ENCODE measurements at places on chromosomes 4 and X.

DNA sequence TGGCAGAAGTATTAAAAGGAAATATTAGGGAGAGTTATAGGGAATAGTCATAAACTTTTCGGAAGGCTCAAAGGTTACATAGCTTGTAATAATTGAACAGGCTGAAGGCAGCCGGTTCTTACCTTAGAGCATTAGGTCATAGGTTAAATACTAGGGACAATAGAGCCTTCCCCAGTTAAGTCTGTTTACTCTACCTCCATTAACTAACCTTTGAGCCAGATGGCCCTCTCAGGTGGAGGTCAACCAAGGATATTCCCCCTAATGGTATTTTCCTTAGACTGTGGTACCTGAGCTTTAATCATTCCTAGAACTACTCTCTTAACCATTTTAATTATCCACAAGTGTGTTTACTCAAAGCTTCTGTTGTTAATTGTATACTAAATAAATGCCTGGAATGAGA, 920.9 kb upstream of the PABPC4L start:
- no peak for DNase-seq

DNA sequence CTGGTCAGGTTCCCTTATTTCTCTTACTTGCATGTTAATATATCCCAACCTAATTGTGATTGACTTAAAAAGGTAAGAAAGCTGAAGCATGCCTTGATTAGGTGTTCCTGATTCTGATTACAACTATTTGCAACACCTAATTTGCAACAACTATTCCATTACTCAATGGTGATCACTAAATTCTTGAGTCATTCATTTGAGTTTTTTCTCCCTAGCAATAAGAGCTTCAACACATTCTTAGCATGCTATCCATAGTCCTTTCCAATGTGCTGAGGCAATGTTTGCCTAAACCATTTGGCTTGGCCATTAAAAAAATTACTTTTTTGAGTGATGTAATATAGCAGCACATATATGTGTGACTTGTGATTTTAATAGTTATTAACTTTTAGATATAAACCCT, 851.4 kb downstream of the TRAM1L1 start:
- DNase-seq: no peak

- DNase-seq: no peak
Observed at GRCh38 chrX:78754917-78755316, 7.4 kb downstream of the LPAR4 start.

- DNase-seq: no peak
Observed at GRCh38 chr4:61319156-61319555, 119.0 kb downstream of the ADGRL3 start.

DNA sequence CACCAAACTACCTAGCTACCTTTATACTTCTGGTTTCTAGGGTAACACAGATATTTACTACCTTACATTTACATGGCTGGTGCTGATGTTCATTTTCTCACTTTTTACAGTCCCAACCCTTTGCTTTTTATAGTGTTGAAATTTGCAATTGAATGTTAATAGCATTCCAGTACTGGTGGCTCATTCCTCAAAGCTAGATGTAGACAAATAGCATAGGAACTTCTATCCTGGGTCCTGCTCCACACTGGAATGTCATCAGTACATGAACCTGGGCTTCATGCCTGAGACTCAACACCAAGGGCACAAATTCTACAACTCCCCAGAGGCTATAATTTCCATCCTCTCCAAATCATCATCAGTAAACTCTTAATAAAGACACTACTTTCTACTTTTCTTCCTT, 10.3 kb upstream of the TRMT2B start:
- DNase-seq: no peak

DNA sequence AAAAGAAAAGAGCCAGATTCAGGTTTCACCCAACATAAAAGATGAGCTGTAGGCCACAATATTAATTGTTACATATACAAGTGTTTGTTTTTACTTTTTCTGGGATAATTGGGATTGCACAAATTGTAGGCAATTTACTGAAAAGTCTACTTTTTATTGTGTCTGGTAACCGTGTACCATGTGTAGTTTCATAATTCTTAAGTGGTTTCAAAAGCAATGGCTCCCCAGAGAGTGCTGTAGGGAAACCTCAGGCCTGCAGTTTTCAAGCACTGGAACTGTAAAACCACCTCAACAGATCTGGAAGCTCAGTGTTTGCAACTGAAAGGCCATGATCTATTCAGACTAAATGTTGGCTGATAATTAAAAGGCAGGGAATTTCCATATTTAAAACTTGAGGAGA, 53.9 kb upstream of the MMAA start:
- DNase-seq: no peak

DNA sequence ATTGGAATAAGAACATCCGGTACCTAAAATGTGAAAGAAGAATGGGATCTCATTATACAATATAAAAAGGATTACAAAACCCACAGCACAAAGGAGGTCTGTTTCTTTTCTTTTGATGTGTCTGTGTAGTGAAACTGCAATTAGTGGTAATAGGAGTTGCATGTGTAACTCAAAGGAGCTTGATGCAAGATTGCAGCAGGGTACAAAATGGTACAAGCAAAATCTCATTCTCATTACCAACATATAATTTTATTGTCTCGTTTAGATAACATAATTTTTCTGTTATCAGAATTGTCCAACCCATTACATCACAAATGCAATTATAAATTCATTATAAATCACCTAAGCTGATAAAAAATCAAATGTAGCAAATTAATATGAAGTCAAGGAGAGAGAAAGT, 47.1 kb upstream of the CCSER1 start:
- DNase-seq: no peak

DNA sequence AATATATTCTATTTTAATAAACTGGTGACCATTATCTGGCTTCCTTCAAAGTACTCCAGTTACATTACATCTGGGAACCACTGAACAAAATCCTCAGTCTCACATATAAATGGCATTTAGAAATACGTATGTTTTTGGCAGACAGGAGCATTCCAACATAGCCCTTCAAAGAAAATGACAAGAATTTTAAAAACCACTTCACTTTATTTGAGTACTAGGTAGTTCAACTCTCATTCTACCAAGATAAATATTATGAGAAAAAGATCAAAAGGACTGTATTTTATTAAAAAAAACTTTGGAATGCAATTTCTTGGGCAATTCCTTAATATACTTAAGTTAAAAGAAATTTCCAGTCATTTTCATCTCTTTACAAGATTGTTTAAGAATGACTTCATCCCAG, 17.6 kb downstream of the TNIP3 start:
- DNase-seq: no peak

GRCh38 chr4:166121897-166122296, 248.9 kb downstream of the TLL1 start:
- no peak for DNase-seq

DNA sequence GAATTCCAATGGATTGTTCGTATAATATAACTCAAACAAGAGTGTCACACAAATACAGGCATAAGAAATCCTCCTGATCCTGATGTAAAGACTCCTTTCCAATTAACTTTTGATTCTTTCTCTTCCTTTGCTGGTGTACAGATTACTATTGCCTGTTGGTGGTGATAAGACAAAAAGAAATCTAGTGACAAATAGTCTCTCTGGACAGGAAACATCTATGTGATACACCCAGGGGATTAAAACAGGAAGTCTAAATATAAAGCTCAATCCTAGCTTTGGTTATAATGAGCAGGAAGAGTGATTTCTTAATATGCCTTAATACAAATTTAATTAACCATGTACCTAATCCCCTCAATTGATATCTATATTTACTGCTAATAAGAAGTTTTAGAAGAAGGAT, 45.1 kb downstream of the ARHGEF6 start:
- DNase-seq: no peak

DNA sequence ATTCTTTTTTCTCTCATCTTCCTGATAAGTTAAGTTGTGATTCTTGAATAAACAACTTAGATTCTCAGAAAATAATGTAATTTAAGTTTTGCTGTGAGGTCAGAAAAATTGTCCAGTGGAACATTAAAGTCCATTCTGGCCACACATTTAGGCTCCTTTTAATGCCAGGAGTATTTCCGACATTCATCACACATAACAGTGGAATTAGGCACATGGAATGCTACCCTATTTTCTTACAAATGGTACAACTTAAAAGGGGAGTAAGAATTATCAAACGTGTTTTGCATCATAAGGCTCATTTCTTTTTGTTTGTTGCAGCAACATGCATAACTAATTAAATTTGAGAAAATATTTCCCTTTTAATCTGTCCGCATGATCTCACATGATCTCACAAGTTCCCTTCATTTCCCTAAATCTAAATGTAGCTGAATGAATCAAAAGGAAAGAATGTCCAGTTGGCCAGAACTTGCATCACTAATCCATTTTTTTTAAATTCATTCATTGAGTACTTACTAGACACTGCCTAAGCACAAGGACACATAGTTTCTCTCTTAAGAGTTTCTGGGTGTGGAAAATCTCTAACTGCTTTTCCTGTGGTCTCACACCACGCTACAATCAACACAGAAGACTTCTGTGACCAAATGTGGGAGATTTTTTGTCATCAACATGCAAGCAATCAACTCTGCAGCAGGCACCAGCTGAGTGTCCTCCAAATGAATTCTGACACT, 22.0 kb downstream of the SPARCL1 start:
- DNase-seq: no peak

DNA sequence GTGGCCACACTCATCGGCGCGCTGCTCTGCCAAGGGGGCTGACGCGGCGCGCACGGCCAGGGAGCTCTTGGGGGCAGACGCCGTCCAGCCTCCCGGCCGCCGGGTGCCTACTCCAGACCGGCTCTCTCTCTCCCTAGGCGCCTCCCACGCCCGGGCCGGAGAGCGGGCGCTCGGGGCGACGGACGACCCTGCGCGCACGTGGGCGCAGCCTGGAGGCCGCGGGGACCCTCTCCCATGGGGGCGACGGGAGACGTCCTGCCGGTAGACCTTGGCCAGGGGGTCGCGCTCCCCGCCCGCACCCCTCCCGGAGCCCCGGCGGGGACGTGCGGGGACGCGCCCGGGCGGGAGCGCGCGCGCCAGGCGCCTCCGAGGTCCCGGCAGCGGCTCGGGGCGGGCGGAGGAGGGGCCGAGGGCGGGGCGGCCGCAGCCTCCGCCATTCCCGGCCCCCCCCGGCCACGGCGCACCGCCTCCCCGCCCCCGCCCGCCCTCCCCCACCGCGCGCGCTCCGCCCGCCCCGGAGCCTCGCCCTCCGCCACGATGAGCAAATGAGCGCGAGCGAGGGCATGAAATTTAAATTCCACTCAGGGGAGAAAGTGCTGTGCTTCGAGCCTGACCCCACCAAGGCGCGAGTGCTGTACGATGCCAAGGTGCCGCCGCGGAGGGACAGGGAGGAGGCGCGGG, at the start of gene MSL3:
Gene MSL3 (plus strand): TSS at position 519 of the 681 bp plus-strand sequence. CDS start 27 bp downstream, at position 546.
- DNase-seq: peak; percentile 59

- no peak for DNase-seq
Observed at GRCh38 chr4:79920163-79920853, 152.7 kb downstream of the ANTXR2 start.

- DNase-seq: no peak
Observed at GRCh38 chr4:128725405-128726055, 84.0 kb upstream of the JADE1 start.

GRCh38 chr4:149247164-149247563, 568.5 kb downstream of the IQCM start:
- no peak for DNase-seq

DNA sequence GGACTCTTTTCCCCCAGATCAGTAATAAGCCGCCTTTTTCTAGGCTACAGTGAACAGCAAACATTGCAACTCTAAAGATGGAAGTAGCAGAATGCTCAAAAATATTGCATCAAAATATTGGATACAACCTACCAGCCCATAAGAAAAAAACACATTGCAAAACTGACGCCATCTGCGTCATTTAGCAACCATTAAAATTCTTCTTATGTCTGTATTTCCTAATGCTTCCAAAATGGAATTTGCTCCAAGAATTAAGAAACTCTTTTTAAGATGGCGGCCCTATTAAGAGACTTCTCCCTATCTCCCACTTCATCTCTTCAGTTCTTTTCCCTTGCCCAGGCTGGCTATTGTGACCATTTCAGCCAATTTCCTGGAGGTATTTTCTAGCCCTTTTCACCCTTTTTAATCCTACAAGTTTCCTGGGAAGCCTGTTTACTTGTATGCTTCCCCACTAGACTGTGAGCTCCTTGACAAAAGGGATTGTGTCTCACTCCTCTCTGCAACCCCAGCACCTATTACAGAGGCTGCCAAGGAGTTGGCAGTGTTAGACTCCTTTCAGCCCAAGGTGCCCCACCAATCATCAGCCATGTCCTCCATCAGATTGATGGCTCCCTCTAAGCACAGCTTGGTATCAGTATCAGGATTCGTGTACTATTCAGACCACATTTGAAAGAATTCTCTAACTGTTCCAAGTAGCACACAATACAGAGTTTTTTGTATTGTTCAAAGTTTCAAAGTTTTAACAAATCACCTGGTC, 4.4 kb downstream of the GPC3 start:
- DNase-seq: no peak

DNA sequence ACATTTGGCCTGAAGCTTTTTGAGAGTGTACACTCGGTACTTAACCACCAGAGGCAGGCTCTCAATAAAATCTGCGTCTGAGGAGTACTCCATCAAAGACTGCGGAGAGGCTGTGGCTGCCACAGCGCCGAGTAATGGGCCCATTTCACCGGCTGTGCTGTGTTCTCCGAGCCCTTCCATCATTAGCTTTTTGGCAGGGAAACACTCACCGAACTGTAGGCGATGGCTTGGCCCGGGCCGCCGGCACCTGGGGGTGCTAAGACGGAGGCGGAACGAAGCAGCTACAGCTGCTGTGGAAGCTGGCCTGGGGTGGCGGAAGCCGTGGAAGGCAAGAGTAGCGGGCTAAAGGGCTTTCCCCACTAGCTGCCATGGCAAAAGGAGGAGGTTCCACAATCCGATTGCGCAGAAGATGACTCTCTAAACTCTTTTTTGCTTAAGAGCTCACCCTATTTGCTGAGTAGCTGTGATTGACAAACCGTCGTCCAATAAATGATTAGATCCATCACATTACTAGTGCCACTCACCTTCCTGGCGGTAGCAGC, 48.5 kb upstream of the PABPC1L2A start:
- DNase-seq: no peak

DNA sequence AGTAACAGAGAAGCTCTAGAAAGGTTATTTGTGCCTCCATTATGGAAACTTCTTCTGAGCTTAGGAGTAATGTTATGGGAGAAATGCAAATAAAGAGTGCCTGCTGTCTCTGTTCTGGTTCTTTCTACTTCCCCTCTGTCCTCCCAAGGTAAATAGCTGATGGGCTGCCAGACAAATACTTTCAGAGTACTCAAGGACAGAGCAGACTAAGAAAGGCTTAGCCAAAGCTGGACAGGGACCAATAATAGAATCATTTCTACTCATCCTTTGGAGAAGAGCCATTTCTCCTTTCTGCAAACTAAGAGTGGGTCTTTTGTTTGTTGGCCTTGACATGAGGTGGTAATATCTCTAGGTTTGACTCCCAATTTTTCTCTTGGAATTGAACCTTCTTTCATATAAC, 136.1 kb downstream of the MID1IP1 start:
- DNase-seq: no peak

DNA sequence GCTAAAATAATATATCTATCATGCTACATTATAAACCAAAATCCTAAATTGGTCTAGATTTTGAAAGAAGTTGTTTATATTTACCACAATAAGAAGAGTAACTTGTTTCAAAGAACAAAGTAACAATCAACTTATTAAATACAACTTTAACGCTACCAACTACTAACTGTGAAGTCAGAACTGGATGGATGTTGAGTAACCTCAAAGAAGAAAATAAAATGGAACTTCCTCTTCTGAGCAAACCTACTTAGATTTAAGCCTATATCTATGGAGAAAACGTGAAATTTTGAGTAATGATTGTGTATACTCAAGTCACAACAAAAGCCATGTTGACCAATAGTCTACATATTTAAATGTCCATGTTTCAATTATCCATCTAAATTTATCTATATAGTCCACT, 25.7 kb downstream of the SH3RF1 start:
- DNase-seq: no peak

- no peak for DNase-seq
Observed at GRCh38 chr4:76616526-76616925, 181.5 kb downstream of the SHROOM3 start.
